LoVo (cell line): ENCODE measurements at places on chromosomes 11 and 22.

DNA sequence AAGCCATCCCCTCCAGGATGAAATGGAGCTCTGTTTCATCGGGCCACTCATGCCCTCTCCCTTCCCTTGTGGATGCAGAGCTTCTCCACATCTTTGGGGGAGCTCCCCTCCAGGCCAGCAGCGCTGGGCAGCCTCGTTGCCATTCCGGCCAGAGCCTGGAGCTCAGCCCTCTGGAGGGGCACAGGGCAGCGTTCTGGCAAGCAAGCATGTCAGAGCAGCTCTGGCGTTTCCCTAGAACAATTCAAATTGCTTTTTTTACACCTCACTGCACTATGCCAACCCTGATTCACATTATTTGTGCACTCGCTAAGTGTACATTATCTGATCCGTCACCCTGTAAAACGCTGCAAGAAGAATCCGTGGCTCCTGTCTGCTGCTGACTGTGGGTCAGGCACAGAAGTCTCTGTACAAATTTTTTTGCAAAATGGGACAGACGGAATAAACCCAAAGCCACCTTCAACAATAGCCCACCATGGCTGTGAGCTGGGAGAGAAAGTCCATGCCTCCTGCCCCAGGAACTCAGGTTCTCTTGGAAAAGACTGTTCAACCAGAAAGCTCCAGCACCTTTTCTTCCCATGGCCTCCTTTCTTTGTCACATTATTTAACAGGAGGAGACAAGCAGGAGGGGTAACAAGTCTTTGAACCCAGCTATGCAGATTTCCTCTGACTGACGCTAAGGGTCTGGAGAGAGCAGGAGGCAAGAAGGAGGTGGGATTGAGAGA, 139.5 kb upstream of the CADM1 start:
- DNase-seq = no peak

- DNase-seq = no peak
Measured at GRCh38 chr22:49036513-49036912, 791.2 kb downstream of the BRD1 start.

GRCh38 chr11:12455938-12456337, 78.6 kb downstream of the PARVA start:
- no peak for DNase-seq

GRCh38 chr11:10455637-10456487, 798 bp downstream of the AMPD3 start:
- DNase-seq = no peak

GRCh38 chr22:41092847-41093411, 537 bp downstream of the EP300 start:
- DNase-seq = peak; percentile 22

DNA sequence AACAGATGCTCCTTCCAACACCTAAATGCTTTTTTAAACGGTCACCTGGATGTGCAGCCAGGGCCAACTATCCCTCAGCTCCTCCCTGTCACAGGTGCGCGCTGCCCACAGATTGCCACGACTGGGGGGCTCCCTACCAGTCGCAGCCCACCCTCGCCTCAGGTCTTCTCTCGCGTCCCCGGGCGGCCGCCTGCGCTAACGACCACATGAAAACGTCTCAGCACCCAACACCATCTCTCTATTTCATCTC, 469 bp downstream of the ZBED5 start:
- DNase-seq = no peak

DNA sequence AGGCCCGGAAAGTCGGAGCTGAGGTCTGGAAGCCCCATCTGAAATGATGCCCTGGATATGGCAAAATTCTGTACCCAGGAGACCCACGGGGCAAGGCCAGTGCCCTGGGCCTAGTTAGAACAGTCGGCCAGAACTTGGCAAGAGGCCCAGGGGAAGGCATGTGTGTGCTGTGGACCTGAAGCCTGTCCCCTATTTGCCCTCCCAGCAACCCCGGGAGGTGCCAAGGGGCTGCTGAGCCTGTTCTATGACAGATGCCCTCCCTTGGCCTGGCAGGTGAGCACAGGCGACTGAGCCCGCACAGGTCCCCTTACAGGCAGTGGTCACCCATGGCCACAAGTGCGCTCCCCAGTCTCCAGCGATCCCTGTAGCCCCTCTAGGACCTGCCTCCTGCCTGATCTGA, 51.7 kb downstream of the NAT10 start:
- DNase-seq = no peak

DNA sequence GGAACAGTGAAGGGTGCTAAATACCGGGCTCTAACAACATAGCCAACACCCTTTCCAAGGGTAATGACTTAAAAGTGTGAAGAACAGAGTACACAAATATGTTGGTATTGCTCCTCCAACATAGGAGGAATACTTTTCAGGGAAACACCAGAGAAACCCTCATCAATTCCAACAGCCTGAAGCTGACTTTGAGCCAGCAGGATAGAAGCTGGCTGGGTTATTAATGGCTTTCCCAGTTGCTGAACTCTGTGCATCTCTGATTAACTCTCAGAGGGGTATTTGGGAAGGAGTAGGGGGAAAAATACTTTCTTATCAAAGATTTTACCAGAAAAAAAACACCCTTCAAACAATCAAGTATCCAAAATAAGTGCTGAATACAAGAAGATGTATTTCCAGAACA, 95.6 kb downstream of the AMBRA1 start:
- no peak for DNase-seq

GRCh38 chr11:21895686-21896085, 297.2 kb upstream of the ANO5 start:
- DNase-seq = no peak

DNA sequence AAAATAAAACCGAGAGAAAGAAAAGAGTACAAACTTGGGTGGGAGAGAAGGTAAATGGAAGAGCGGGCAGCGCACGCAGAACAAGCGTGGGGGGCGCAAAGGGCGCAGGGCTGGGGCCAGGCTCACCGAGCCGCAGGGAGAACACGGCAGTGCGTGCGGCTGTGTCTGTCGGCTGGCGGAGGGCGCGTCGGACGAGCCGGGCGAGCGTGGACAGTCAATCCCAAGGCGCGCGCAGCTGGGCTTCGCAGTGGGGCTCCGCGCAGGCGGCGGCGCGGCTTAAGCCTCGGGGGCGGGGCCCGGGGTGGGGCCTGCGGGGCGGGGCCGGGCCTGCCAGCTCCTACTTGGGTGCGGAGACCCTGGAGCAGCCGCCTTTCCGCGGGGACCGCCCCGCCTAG, at the start of gene UCP2:
Gene UCP2, minus strand, starts transcription at position 249 of the 395 bp plus-strand sequence. CDS start 4,465 bp downstream, outside the sequence.
- DNase-seq = peak; percentile 48
